ENCODE measurements at places on chromosomes 6 and 20. TPM values are rescaled to one million over a fixed set of nuclear protein-coding genes. Genes with fewer than 3 reads are reported as not detected.

Gene SLC17A1
- total RNA-seq = not detected

DNA sequence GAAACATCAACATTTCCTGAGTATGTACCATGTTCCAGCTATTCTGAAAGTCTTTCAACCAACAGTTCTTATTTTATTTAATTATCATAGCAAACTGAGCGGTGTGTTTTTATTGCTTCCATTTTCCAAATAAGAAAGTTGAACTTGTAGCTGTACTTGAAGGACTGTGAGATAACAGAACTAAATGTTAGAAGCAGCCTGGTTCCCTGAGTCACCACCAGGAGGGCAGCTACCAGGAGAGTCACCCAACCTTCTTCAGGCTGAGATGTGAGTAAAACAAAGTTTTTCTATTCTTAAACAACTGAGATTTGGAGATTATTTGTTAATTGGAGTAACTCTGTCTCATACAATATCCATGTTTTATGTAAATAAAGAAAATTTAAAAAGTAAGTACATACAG, 403.4 kb downstream of the PKHD1 start:
- no peak for DNase-seq

Gene KIF13A
- total RNA-seq = 47.4 TPM

DNA sequence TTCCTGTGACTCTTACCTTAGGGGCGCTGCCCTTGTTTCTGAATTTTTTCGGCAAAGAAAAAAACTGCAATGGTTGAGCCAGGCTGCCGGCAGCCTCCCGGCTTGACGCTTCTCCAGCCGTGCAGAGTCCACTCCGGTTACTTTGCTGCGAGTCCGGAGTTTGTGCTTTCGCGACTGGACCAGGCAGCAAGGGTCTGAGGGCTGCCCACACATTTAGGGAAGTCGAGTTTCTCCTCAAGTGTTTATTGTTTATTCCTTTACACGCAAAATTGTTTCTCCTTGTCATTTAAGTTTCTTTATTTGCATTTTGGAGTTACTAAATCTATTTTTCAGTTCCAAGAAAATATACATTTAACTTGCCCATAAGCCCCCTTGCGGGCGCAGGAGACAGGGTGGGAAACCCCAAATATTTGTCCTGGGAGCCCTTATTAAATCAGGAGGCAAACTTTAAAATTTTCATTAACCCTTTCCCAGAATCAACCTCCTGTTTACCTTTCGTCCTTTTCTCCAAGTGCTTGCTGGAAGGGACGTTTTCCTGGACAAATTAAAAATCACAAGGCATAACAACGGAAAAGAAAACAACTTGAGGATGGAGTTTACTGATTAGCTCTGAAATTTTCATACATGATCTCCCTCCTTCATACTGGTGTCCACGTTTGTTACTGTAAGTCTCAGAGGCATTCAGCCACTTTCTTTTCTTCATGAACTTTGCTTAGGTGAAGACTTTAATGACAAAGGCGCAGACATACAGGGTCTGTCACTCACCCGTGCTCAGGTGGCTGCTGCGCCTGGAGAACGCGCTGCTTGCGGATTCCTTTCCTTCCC, 1.7 kb upstream of the PDE10A start:
- DNase-seq = no peak

DNA sequence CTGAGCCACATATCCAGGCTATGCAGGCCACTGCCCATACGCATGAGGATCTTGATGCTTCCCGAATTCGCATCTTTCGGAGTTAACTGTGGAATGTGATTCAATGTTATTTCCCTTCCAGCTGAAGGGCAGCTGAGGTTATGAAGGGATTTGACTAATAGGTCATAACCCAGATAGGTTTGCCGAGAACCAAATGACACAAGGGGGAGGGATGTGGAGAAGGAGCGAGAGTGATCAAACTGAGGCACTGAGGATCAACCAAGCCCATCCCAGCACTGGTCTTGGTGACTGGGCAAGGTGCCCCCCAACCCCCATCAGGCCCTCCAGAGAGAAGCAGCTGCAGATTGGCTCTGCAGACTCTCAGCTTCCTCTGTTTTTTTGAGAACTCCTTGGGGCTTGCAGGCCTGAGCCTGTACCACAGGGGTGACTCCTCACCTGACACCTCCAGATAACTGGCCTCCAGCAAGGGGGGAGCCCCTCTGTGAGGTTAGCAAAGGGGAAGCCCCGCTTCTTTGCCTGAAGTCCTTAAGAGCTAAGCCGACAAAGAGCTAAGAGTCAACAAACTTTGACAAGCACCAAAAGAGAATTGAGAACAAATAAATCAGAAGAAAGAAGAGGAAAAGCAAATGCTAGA, 185.9 kb downstream of the PDE7B start:
- peak; percentile 78 for DNase-seq

DNA sequence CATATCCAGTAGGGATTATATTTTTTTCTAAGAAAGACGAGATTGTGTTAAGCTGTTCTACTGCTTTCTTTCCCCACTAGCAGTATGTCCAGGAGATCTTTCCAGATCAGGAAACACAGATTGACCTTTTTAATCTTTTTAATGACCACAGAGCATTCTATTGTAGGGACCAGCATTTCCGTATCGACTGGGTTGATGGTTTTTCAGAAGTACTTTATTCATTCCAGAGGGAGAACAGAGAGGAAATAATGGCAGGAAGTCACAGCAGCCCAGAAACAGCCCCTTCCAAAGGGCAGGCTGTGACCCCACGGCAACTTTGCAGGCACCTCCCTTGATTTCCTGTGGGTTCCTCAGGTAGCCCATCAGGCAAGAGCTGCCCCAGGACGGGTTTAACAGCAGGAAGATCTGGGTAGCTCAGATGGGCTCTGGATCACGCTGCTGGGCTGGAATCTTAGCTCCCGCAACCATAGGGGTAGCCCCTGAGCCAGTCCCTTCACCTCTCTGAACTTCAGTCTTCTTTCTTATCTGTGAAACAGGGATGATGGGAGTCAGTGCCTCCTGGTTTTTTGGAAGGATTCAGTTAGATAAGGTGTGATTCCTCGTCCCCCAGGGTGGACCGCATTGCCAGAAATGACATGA, 23.8 kb upstream of the CHMP4B start:
- no peak for DNase-seq

DNA sequence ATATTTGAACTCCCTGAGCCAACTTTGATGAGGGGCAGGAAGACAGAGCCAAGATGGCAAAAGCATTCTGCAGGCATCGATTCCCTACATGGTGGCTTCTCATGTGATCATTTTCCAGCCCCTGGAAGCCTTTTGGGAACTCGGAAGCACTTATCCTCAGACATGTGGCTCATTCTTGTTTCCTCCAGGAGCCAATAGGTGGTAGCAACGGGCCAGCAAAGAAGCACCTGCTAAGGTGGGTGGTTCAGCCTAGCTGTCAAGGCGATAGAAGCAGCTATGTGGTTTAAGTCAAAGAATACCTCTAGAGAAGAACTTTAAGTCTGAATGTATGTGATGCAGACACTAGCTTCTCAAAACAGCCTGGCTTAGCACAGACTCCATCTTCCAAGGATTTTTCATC, 64.9 kb upstream of the PAX1 start:
- DNase-seq = peak; percentile 19

All from bronchial epithelial cell (primary cell).